ENCODE measurements at places on chromosomes 12 and 14.

- no peak for DNase-seq
These were observed 24.6 kb downstream of the PLXNC1 start for GRCh38 chr12:94172973-94173372.

- DNase-seq = no peak
These were observed 48.3 kb downstream of the TMCC3 start for GRCh38 chr12:94602024-94602423.

DNA sequence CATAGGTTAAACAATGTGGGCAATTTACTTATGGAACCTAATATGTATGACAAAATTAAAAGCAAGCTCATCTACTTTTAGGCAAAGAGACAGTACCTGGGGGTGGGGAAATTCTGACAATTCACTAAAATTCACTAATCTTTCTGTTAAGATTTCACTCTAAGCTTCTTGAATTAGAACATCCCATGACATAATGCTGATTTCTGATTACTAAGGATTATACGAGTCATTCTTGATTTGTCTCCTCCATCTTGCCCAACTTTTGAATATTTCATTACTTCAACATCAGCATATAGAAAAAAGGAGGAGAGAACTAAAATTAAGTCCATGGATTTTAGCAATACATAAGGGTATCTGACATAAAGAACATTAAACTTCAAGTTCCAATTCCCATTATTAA, 2.4 kb downstream of the CEP83 start:
- DNase-seq = no peak

- no peak for DNase-seq
These were observed 54.0 kb downstream of the NCOR2 start for GRCh38 chr12:124513297-124513867.

- no peak for DNase-seq
These were observed 127.9 kb downstream of the GRIN2B start for GRCh38 chr12:13853471-13853870.

DNA sequence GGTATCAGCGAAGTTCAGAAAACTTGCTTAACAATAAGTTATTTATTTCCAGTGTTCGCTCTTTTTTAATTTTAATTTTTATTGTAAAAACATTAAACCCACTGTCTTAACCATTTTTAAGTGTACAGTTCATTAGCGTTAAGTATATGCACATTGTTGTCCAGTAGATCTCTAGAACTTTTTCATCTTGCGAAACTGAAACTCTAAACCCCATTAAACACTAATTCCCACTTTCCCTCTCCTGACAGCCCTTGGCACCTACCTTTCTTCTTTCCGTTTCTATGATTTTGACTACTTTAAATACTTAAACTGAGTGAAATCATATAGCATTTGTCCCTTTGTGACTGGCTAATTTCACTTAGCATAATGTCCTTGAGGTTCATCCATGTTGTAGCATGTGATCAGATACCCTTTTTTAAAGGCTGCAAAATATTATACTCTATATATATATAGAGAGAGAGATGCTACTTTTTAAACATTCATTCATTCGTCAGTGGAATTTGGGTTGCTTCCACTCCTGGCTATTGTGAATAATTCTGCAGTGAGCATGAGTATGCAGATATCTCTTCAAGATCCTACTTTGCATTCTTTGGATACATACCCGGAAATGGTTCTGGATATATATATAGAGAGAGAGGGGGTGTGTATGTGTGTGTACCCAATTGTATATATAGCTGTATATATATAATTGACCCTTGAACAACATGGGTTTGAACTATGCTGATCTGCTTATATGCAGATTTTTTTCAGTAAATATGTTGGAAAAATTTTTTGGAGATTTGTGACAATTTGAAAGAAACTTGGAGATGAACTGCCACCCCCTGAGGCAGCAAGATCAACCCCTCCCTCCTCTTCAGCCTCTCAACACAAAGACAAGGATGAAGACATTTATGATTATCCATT, 74.7 kb upstream of the EVL start:
- no peak for DNase-seq
